ENCODE measurements at places on chromosomes 7 and 10.
A peak's percentile ranks its signal among the peaks of the same experiment; 100 is the strongest.

DNA sequence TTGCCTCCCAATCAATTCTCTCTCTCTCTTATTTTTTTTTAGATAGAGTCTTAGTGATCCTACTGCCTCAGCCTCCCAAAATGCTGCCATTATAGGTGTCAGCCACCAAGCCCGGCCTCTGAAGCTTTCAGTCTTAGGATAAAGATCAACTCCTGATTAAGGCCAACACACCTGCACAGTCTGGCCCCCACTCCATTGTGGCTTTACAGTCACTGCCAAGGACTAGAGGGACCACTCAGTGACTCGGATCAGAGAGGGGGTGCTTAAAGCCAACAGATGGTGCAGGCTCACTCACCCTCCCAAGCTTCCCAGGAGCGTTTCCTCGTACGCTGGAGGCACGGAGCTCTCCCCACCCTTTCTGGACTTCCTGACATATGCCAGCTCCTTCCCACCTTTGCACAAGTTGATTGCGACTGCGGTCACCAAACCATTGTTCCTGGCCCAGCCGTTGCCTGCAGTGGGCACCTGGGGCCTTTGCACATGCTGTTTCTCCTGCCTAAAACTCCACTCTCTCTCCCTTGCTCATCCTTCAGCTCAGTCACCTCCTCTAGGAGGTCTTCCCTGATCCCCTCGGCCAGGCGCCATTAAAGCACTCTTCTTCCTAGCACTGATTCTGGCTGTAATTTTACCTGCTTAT lies 1.7 kb upstream of the CDH23 start:
- no peak for DNase-seq

DNA sequence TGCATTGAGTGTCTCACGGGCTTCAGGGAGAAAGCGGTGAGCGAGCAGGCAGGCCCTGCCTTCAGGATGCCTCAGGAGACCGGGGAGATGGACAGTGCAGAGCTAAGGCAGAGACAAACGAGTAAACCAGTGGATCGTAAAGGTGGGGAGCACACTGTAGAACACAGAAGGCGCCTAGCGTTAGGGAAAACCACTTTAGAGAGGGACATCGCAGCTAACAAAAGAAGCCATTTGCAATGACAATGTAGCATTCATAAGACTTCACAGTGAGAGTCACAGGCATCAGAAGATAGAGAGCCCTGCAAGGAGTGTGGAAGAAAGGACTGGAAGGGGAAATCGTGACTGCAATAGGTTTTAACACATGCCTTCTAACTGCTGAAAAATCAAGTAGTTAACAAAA lies 54.9 kb upstream of the TMEM273 start:
- DNase-seq, result no peak

DNA sequence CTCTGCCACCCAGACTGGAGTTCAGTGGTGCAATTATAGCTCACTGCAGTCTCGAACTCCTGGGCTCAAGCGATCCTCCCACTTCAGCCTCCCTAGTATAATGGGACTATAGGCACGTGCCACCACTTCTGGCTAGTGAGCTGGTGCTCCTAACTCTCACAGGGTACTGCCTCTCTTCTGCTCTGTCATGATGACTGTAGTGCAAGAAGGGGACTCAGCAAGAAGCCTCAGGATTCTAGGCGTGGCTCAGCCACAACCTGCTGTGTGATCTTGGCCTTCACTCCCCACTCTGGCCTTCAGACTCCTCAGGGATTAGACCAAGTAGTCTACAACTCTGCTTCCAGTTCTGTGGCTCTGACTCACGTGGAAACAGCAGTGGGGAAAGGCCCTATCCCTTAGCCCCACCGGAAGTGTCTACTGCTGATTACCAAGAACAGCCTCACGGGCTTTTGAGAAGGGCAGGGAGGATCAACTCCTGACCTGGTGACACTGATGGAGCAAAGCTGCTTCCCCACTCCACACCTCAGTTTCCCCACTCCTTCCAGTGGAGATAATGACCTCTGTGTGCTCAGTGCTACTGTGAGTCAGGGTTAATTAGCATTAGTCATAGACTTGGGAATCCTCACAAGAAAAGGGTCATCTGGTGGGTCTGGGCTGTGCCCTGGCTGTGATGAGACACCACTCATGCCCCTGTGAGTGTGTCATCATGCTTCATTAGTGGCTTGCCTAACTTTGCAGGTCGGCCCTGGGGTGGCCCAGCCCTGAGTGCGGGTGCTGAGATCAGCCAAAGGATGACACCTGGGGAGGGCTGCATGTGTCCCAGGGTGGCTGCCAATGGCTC lies 41.1 kb downstream of the ZC3HC1 start:
- DNase-seq, result peak; percentile 44

DNA sequence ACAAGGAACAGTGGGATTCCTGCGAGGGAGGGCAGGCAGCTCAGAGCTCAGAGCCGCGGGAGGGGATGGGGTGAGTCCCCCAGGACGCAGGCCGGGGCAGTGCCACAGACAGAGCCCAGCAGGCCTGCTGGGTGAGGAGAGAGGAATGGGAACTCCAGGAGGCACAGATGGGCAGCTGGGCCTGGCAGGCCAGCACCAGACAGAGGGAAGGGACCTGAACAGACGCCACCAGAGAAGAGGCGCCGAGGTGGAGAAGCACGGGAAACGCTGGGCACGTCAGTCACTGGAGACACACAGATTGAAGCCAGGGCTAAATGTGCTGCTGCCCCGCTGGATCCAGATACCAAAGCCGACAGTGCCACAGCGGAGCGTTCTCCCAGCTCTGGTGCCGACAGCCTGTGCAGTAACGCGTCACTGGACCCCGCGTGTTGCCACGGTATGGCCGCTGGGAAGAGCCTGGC lies 225.8 kb downstream of the MAD1L1 start:
- no peak for DNase-seq

DNA sequence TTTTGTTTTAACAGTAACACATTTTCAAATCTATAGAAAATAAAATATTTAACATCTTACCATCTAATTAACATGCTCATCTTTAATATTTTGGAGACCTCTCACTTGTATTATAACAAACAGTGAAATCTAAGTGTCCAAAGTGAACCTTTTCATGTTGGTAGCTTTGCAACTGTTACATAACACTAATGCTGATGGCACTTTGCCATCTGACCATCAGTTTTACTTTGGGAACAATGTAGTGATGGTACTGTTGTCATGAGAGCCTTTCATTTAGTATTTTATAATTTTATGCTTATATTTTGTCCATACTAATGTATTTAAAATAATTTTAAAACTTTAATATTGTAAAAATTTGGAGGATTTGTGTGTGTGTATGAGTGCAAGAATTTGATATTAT lies 1017.0 kb upstream of the KCND2 start:
- no peak for DNase-seq

DNA sequence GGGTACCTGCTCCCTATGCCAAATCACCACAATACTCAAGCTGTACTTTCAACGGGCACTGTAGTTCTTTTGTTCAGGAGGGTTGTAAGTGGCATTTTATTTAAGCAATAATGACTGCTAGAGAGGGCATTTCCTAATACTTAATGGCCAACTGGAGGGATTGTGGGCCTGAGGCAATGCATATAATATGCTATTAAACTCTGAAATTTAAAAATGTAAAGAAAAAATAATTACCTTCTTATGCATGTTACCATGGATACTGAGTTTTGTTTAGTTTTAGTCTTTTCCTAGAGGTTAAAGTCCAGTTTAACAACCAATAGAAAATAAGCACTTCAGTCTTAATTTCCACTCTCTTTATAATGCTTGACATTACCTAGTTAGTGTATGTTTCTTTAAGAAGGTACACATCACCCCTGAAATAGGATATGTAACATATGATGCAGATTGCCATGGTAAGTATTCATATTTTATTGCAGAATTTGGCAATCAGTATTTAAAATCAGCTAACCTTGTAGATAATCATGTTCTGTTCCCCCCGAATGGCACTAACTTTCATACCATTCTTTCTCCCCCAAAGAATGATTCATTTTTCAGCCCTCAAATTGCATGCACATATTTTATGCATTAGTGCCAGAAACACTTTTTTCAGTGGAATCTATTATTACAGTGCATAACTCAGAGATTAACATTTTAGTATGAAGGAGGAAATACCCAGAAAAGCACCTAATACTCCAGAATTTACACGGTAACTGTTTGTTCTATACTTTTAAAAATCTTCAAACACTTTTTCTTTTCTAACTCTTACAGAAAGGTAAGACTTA lies 90.3 kb upstream of the ZNF438 start:
- no peak for DNase-seq

DNA sequence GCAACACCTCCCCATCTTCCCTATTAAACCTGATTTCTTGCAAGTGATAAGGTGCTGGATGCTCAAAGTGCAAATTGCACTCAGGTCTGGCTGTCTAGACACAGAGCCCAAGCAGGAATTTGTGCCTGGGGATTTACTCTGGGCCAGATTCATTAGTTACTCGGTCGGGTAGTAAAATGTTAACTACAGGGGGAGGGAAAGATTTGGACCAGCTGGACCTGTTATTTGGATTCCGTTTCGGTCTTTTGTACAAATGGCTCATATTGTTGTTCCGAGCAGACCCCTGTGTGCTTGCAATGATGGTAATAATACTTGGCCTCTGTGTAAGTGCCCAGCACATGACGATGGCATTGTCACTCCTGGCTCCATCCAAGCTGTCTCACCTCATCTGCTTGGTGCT lies 609.6 kb downstream of the KCNMA1 start:
- no peak for DNase-seq

GRCh38 chr10:132270256-132270655 lies 37.5 kb downstream of the STK32C start:
- no peak for DNase-seq

DNA sequence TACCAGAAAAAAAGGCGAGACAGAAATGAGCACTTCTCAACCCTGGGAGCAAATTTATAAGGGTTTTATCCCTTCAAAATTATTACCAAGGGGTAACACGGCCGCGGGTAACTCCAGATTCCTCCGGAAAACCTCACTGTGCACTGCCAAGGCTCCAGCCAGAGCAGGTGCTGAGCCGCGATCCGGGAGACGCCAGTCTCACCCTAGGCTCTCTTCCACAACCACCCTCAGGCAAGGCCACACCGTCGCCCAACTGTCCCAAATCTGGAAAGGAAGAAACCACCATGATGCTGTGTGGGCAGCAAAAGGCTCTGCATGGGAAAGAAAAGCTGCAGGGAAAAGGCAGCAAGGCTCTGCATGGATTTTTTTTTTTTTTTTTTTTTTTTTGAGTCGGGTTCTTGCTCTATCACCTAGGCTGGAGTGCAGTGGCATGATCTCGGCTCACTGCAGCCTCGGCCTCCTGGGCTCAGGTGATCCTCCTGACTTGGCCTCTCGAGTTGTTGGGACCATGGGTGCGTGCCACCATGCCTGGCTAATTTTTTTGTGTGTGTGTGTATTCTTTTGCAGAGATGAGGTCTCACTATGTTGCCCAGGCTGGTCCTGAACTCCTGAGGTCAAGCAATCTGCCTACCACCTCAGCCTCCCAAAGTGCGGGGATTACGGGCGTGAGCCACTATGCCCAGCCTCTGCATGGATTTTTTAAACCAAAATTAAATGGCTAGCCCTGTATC lies 39.0 kb downstream of the MAD1L1 start:
- no peak for DNase-seq

DNA sequence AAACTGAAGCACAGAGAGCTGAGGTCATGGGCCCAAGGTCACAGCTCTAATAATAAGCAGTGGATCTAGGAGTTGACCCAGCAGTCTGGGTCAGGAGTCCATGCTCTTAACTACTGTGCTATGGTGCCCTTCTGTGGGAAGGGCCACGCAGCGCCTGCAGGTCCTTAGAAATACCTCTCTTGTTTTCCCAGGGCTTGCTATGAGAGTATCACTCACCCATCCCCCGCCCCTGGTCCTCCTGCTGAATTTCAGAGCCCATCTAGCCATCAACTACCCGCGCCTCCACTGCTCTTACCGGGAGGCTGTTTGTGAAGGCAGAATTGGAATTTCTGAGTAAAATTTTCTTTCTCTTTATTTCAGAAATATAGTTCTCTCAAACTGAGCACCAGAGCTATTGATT lies 27.3 kb upstream of the CRHR2 start:
- no peak for DNase-seq

DNA sequence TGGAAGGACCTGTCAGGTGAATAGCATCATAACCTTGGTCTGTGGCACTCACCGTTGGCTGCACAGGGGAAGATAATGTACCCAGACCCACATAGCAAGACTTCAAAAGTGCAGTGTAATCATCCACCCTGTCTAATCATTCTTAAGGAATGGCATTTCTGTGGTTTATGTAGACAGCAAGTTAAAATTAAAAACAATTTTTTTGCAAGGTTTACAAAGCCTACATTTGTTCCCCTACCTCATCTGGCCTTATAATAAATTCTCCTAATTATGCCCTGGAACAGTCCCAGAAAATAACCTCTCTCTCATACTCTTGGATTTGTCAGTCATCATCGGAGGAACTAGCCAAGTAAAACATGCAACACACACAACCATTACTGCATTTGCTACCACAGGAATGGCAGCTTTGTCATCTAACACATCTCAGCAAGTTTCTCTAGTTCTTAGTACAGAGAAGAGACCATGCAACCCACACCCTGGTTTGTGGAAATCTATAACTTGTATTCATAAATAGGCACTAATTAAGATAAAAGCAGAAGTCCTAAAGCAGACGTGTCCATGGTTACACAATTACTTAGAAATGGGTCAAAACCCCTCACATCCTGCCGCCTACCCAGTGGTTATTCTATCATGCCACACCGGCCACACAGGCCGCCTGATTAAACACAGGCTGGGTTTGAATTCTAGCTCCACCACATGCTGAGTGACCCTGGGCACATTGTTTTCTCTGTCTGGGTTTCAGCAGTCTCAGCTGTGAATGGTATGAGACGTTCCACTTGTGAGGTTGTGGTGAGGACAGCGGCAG lies 19.1 kb downstream of the ABLIM1 start:
- DNase-seq, result peak; percentile 55

- no peak for DNase-seq
Observed at GRCh38 chr10:51427758-51428157, 271.6 kb downstream of the CSTF2T start.

- peak; percentile 65 for DNase-seq
Observed at GRCh38 chr7:73520673-73521635, 1.1 kb downstream of the BAZ1B start.

GRCh38 chr7:125857606-125858005 lies 928.0 kb upstream of the POT1 start:
- DNase-seq, result no peak

DNA sequence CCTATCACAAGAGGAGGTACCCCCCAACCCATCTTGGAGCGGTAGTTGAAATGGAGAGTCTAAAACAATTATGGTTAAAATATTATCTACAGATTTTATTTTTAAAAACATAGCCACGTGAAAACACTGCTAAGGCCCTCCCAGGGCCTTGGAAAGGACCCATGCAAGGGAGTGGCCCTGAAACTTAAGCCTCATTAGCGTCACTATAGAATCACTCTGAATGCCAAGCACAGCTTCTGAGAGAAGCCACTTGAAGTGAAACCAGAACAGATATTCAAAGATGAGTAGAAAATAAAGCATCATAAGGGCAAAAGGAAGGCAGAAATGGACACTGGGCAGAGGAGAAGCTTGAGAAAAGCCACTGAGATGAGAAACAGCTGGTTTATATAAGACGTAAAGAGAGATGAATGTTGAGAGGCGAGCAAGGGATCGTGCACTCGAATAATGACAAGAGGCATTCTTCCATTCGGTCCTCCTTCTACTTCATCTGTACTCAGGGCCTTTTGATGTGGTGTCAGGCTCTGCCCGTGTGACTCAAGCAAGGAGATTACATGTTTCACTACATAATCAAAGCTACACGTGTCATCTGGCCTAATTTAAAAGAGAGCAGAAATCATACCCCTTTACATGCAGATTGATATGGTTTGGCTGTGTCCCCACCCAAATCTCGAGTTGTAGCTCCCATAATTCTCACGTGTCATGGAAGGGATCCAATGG lies 33.4 kb upstream of the SLC39A12 start:
- DNase-seq, result no peak

Data from OCI-M1 (cell line).